Activated T-helper 17 cell treated with anti-CD3 and anti-CD28 coated beads, Interleukin-2, amount 50 U/mL, for 72 hours (primary cell): ENCODE measurements at places on chromosomes 1 and 21.

DNA sequence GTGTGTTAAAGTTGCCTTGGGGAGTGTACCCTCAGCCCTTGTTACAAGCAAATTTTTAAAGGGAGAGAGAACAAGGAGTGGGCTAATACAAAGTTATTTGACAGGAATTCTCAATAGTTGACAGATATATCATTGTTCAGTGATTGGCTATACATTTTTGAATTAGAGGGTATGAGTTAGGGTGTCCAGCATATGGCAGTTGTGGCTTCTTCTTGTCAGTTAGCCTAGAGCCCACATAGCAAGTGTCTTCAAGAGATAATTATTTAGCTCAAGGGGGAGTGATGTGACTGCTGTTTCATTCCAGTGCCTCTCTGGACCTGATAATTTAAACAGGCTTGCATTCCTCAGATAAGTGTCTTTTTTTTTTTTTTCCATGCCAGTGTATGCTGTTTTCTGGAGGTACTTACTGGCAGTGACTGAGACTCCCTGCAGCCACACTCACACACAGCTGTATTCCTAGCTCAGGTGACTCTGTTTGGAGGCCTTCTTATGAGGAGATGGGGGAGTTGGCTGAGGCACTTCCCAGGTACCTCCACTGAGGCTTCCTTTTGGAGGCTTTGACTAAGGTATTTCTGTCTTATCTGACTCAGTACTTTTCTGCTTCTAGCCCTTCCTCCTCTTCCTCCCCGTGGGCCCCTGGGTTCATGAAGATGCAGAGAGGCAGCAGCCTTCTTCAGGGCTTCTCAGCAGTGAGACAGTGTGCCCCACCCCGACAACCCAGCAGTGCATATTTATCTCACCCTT lies 32.3 kb downstream of the IVNS1ABP start:
- peak; percentile 14 for ATAC-seq

GRCh38 chr21:29626801-29627470 lies 312.9 kb downstream of the GRIK1 start:
- ATAC-seq, result no peak

DNA sequence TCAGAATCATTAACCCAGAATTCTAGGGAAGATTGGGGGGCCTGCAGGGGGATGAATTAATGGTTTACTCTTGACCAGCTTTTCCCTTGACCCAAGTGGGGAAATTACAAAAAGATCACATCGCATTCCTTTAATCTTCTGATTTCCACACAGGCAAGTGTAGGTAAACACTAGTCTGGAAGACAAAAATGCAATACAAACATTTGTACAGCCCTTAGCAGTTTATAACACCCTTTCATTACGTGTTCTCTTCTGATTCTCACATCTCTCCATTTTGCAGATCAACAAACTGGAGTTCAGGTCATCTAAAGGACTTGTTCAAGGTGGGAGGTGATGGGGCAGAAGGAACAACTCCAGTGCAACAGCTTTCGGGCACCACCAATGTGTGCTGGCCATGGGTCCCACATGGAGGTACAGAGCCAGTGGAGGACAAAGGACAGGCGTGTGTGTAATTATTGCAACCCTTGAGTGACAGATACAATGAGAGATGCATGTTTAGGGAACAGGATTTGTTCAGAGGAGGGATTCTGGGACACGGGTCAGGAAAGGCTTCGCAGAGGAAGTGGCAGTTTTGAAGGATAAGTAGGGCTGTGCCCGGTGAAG lies 20.4 kb downstream of the ATF3 start:
- no peak for ATAC-seq

- ATAC-seq, result peak; percentile 0
Measured at GRCh38 chr1:156337052-156337887, 822 bp downstream of the CCT3 start.

- no peak for ATAC-seq
Measured at GRCh38 chr1:164087906-164088453, 471.0 kb upstream of the PBX1 start.

- ATAC-seq, result no peak
Measured at GRCh38 chr1:59317780-59318179, 20.9 kb downstream of the FGGY start.

- no peak for ATAC-seq
Measured at GRCh38 chr1:86382878-86383277, 13.2 kb downstream of the ODF2L start.

DNA sequence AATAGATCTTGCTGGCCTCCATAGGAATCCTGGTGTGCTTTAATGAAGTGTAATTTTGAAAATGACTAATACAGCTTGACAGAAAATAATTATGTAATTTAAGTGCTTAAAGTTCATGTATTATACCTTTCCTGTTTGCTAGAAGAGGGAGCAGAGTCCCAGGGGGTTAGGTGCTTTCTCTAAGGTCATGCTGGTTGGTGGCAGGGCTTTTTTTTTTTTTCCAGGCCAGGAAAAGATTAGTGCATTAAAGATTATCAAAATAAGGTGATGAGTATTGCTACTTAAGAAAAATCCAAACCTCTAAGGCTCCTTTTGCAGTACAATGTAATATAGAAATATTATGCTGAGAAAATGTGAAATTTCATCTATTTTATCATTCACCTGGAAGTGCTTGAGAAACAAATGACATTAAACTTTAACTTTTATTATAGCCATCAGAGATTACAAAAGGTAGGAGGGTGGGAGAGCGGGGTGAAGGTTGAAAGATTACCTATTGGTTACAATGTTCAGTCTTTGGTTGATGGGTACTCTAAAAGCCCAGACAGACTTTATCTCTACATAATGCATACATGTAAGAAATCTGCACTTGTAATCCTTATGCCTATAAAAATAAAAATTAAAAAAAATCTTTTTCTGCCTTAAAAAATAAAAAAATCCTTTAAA lies 110.8 kb downstream of the RABGAP1L start:
- no peak for ATAC-seq

GRCh38 chr1:150476754-150477153 lies 10.5 kb upstream of the TARS2 start:
- ATAC-seq, result no peak

DNA sequence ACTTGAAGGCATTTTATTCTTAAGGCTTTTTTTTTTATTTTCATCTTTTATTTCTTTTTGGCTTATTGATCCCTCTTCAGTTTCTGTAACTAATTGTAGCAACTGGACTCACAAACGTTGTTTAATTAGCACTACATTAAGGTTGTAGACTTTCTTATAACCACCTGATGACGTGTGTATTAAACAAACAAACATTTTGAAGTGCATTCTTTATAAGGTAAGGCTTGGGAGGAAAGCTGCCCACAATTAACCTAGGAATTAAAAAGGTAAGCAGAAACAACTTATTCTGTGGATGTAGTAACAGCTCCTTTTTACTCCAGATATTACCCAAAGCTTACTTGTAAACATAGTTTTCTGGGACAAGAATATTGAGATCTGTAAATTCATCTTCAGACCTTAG lies 55.0 kb downstream of the CAMSAP2 start:
- no peak for ATAC-seq

- ATAC-seq, result no peak
Measured at GRCh38 chr1:192758492-192758891, 50.3 kb upstream of the RGS2 start.

GRCh38 chr1:155006601-155007101 lies 4.0 kb downstream of the ZBTB7B start:
- no peak for ATAC-seq

DNA sequence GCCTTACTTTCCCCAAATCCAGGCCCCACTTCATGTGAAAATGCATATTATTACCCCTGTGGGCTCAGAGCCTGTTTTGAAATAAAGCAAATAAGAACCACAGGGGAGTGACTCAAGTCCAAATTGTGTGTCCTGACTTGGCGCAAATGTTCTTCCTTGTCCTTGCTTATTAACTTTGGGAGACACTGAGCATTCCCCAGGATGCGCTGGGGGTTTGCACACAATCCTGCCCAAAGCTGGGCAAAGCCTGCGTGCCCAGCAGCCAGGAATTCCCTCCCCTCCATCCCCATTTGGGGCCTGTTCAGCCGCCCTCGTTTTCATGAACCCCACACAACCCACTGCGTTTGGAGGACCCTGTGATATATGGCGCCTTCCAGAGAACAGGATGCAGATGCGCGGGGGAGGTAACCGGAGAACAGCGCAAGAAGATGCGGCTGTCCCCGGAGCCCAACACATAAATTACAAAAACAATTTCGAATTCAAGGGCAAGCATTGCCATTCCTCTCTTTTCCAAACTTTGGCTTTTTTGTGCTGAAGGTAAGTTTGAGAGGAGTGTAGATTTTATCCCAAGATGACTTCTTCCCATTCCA lies 42.4 kb upstream of the CLDN14 start:
- no peak for ATAC-seq

GRCh38 chr1:157773493-157774350 lies 3.2 kb downstream of the FCRL2 start:
- ATAC-seq, result peak; percentile 23

DNA sequence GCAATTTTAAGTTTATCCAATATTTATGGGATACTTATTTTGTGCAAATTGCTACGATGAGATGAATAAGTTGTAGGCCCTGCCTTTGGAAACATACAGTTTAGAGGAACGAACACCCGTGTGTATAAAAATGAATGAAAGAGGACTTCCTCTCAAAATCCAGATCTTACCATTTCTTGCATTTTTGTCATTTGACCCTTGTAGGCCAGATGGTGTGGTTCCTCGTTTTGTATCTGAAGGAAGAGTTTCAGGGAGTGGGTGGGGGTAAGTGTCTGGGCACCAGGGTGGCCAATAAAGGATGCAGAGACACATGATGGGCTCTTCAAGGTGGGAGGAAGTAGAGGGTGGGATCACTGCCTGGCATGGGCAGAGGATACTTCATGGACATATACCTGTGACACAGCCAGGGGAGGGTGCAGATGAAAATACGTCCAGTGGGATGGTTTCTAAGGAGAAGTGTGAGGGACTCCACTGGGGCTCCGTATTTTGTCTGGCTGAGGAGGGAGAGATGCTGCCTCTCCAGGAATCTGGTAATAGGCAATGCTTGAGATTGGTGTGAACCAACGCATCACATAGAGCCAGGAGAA lies 14.4 kb downstream of the MAPKAPK2 start:
- ATAC-seq, result no peak

- ATAC-seq, result peak; percentile 88
Measured at GRCh38 chr21:36079010-36079649, 9.3 kb downstream of the CBR1 start.

GRCh38 chr1:202210385-202210784 lies 16.8 kb downstream of the LGR6 start:
- no peak for ATAC-seq

- ATAC-seq, result peak; percentile 79
Measured at GRCh38 chr1:155255243-155256007, at the start of gene ENTREP3. ENTREP3 (minus strand) TSS chr1:155255483; CDS start chr1:155254877, 606 bp downstream.

DNA sequence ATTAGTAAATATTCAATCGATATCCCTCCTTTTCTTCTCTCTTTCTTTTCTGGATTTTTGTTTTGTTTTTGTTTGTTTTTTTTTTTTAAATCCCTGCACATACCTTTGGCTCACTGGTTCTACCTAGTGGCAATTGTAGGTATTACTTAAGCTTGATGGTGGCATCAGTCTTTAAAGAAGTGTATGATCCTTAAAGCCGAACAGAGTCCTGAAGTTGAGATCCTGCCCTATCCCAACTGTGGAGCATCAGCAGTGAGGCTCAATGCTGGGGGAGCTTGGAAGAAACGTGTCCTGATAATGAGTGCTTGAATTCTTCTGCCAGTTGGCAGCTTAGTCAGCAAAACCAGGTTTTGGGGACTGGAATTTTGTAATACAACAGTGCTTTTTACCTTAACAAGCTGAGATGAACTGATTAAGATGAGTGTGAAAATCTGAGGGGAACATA lies 60.8 kb downstream of the FASLG start:
- peak; percentile 49 for ATAC-seq

DNA sequence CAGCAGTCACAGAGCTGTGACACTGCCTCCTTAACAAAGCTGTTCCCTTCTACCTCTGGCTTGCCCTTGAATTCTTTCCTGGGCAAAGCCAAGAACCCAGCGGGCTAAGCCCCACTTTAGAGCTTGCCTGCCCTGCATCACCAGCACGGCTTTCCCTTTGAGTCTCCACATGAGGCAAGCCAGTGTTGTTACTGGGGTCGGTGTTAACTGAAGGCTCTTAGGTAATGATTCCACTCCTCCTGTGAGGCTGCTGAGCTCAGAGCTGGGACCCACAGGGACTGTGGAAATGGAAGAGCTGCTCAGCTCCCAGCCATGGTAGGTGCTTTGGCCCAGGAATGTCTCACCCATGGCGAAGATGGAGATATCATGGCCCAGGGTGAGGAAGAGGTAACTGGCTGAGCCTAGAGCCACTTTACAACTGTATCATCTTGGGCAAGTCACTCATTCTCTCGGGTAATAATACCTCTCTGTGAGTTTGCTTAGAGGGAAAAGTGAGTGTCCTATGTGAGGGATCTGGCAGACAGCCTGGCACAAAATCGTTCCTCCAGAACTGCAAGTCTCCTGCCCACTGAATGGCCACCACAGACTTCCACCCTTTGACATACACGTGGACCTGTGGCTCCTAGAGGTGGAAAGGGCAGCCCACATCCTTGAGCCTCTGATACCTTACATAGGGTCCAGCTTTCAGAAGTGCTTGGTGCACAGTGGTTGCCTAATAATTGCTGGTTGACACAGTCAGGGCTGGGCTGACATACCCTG lies 654.1 kb downstream of the PTPRU start:
- no peak for ATAC-seq

DNA sequence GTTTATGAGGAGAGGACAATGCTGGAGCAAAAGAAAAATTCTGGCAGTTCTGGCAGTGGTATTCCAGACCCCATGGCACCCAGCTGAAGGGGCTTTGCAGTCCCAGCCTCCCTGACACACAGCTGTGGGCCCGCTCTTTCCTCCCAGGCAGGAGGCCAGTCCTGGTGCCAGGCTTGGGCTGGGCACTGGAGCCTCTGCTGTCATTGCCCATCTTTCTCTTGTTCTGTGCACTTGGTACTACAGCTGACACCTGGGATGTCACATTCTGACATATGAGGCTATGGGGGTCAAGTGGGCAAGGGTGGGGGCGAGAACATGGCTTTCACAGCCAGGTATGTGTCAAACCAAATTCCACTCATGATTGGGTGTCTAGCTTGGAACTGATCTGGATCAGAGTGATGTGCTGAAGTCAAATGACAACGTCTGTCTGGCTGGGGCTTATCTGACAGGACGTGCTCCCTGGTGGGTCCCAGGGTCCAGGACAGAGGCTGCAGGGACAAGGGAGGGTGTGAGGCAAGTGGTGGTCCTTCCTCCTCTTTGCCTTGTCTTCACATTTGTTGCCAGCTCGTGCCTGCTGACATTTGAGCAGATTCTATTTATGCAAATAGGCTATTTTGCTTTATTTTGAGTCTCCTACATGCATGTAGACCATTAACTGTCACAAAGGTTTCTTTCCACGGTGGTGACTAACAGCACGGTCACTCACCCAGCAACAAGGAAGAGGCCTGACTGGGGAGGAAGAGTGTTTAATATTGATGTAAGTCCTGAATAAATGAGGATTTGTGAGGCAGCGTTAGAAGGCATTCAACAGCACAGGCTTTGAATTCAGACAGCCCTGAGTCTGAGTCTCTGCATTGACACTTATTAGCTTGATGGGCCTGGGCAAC lies 336.3 kb downstream of the PBX1 start:
- ATAC-seq, result no peak

DNA sequence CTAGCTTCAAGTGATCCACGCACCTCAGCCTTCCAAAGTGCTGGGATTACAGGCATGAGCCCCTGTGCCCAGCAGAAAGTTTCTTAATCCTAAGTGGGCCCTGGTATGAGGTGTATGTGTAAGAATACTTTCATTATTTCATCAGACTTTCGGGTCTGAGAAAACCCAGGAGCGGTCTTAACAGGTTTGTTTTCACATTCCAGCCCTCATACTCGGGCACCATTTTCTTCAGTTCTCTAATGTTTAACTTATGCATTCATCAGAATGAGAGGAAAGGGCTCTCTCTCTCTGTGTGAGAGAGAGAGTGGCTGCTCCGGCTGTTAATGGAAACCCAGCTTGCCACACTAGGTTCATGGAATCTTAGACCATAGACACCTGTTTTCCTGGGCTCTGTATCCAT lies 4.2 kb upstream of the PADI1 start:
- ATAC-seq, result no peak

GRCh38 chr1:162230096-162230495 lies 146.6 kb downstream of the SPATA46 start:
- ATAC-seq, result no peak
